H4 (cell line): ENCODE measurements at places on chromosomes 2 and 18. TPM values are rescaled to one million over a fixed set of nuclear protein-coding genes. Genes with fewer than 3 reads are reported as not detected.
A peak's percentile ranks its signal among the peaks of the same experiment; 100 is the strongest.

MAP3K19 gene
- total RNA-seq, result not detected in 2 replicates

DNA sequence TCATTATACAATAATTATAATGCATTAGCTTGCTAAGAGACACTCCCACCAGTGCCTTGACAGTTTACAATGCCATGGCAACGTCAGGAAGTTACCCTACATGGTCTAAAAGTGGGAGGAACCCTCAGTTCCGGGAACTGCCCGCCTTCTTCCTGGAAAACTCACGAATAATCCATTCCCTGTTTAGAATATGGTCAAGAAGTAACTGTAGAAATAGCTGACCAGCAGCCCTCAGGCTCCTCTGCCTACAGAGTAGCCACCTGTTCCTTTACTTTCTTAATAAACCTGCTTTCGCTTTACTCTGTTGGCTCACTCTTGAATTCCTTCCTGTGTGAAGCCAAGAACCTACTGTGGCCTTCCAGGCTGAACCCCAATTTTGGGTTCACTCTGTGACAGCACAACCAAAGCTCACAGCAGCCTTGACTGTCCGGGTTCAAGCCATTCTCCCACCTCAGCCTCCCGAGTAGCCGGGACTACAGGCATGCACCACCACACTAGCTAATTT, 20.0 kb upstream of the PTPN2 start:
- DNase-seq, result peak; percentile 32

DNA sequence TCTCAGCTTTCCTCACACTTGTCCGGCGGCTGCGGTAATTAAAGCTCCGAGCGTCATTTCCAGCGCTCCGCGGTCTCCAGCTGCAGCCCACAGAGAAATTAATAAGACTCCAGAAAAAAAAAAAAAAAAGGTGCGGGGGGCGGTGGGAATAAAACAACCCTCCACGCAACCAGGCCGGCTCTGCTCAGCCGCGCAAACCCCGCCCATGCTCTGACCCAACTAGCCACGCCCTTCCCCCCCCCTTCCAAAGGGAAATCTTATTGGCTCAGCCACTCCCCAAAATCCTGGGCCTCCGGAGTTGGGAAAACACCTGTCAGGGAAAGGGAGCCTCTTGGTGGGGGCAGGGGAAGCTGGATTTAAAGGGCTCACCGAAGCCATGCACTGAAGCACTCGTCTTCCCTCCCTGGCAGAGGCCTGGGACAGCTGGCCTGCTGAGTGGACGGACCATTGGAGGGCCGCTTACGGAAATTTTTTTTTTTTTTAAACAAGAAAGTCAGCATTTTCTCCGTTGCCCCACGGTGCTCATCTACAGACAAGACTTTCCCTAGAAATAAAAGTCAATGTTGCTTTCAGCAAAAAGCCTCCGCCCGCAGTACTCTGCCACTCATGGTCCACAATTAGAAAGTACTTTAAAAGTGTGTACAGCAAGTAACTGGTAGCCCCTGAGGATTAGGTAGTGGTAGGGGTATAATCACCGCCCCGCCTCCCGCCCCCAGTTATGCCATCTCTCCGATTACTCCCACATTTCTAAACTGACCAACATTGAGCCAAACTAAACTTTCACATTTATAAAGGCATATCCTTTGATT, 674 bp upstream of the ERBB4 start:
- no peak for DNase-seq

DNA sequence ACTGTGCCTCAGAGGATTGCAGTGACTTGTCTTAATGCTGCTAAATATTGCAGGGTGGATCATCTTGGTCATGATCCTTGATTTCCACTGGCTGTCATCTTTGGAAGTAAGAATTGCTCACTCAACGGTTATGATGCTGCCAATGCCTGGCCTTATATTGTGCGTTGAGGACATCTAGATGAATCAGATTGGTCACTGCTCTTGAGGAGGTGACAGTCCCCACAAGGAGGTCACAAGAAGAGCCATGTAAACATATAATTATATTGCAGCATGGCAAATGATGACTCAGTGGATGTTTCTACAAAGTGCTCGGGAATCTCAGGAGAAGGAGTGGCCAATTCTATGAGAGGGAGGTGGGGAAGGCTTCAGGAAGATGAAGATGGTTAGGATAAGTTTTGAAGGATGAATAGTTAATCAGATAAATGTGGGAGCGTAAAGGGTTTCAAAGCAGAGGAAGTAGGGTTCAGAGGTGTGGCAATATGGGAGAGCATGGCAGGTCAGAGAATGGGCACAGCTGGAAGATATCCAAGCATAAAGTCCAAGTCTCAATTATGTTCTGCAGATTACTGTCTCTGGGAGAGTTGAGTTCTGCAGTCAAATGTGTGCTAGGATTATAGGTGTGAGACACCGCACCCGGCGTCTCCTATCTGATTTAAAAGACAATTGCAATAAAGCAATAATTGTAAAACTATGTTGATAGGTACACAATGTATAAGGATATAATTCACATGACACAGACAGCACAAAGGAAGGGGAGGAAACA, 21.3 kb upstream of the TMEM131 start:
- no peak for DNase-seq

CRACDL gene
- total RNA-seq, result 0.08 TPM in 1 of 2 replicates, not detected in the other

DNA sequence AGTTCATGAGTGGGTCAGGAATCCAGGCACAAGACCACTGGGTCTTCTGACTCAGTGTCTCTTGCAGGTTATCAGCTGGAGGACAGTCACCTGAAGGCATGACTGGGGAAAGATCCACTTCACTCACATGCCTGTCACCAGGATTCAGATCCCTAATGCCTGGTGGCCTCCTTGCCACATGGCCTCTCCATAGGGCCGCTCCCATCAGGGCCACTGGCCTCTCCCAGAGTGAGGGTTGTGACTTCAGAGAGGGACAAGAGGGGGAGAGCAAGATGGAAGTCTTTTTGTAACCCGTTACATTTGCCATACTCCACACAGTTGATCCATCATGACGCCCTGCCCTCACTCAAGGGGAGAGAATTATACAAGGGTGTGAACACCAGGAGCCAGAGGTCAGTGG, 13.0 kb upstream of the OTOS start:
- DNase-seq, result no peak

- DNase-seq, result no peak
Observed at GRCh38 chr2:2826621-2827020, 495.5 kb upstream of the MYT1L start.

RGPD3 gene
- not detected in 2 replicates for total RNA-seq

DNA sequence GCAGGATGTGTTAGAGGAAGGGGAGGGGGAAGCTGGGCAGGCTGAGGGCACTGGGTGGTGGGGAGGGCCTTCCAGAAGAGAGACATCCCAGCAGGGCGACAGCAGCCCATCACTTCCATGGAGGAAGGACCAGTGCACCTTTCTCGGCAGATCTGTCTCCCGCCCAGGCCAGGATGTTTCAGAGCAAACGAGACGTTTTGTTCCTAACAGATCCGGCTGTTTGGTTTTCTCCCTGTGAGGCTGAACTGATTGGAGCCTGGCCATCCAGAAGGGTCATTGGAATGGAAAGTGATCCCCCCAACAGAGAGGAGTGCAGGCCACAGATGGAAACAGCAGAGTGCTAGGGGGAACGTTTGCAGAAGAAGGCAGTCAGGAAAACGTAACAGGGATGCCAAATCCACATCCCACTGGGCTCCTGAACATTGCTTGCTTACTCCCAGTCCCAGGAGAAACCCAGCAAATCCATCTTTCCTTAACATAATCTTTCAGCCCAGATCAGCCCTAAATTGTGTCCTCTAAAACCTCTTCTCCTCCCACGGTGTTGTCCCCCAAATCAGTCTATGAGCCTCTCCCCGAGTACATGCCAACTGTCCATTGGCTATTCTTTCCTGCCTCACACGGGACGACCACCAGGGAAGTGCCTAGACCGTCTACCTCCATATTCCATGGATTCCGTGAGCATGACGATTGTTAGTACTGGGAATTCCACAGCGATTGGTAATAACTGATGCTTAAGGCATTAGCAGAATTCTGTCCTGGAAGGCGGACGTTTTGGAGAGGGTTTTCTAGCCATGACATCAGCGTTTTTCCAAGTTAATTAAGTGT, 126.8 kb downstream of the SEPTIN10 start:
- peak; percentile 67 for DNase-seq

GRCh38 chr2:128442891-128443302, 124.2 kb upstream of the HS6ST1 start:
- DNase-seq, result no peak

DNA sequence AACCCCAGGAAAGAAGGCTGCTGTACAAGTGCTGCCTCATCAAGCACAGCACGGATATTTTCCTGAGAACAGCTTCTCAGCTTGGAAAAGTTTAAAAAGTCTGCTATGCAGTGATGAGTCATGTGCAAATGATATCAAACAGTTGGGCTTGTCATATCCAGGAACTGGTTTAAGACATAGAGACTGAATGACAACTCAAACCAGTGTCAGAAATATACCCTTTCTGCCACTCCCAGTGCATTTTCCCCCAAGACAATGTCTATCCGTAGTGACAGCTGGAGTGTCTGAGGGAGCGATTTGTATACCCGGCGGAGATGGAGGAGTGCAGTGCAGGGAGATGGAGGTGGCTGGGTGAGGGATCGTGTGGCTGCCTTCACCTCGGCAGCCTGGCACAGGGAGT, 28.2 kb downstream of the SOX11 start:
- no peak for DNase-seq

- DNase-seq, result no peak
Observed at GRCh38 chr18:69758458-69758857, 189.2 kb downstream of the CD226 start.

TCF4 gene
- 17.1 and 30.7 TPM in 2 replicates for total RNA-seq

GRCh38 chr18:33114749-33115148, 325.8 kb downstream of the CCDC178 start:
- DNase-seq, result no peak

RAB27B gene
- 1.4 and 2.1 TPM in 2 replicates for total RNA-seq

TUBB6 gene
- total RNA-seq, result 126 TPM in 2 replicates

PJVK gene
- 1.1 and 2.5 TPM in 2 replicates for total RNA-seq

- DNase-seq, result peak; percentile 78
Observed at GRCh38 chr2:37376421-37377186, 32.2 kb downstream of the QPCT start.
